IgD-negative memory B cell (primary cell): ENCODE measurements at places on chromosomes 2 and 18. TPM values are rescaled to one million over a fixed set of nuclear protein-coding genes. Genes with fewer than 3 reads are reported as not detected.

The SLC5A7 gene
- not detected for polyA plus RNA-seq

The GREB1 gene
- polyA plus RNA-seq, result not detected

The SETBP1 gene
- 16.8 TPM for polyA plus RNA-seq

The TMEM237 gene
- 2.2 TPM for polyA plus RNA-seq
